ENCODE measurements at places on chromosomes 13 and 19. TPM values are rescaled to one million over a fixed set of nuclear protein-coding genes. Genes with fewer than 3 reads are reported as not detected.

F7 gene
- under 0.01 TPM for total RNA-seq

RUBCNL gene
- total RNA-seq = 17.0 TPM

ZGLP1 gene
- 0.29 TPM for total RNA-seq

MCEMP1 gene
- not detected for total RNA-seq

KASH5 gene
- not detected for total RNA-seq

WDR87 gene
- under 0.01 TPM for total RNA-seq

ZNF222 gene
- 4.8 TPM for total RNA-seq

C19orf85 gene
- total RNA-seq = not detected

SIX5 gene
- 18.9 TPM for total RNA-seq

DACT3 gene
- total RNA-seq = 15.5 TPM

IZUMO2 gene
- total RNA-seq = not detected

INSL3 gene
- total RNA-seq = not detected

GSK3A gene
- 17.9 TPM for total RNA-seq

POGLUT2 gene
- 13.6 TPM for total RNA-seq

MRPL4 gene
- 25.3 TPM for total RNA-seq

TMEM59L gene
- total RNA-seq = 4.6 TPM

PBX4 gene
- total RNA-seq = 1.6 TPM

MEDAG gene
- total RNA-seq = 101 TPM

HSH2D gene
- total RNA-seq = not detected
